ENCODE measurements at places on chromosomes 5 and 9. TPM values are rescaled to one million over a fixed set of nuclear protein-coding genes. Genes with fewer than 3 reads are reported as not detected.
A peak's percentile ranks its signal among the peaks of the same experiment; 100 is the strongest.

DNA sequence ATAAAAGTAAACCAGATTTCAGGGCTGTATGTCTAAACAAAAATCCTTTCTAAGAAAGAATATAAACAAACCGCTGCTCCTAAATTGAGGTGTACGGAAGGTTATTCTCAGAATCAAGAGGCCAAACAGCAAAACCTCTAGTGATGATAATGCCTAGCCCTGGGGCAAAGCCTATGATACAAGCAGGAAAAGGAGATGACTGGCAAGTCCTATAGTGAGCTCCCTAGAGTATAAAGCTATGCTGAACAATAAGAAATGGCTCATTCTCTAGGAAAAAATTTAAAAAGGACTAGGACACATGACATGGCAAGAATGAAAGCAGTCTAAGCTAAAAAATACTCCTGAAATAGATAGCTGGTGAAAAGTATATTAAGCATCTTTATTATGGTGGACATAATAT is 187.1 kb downstream of the BNC2 start:
- no peak for DNase-seq

DNA sequence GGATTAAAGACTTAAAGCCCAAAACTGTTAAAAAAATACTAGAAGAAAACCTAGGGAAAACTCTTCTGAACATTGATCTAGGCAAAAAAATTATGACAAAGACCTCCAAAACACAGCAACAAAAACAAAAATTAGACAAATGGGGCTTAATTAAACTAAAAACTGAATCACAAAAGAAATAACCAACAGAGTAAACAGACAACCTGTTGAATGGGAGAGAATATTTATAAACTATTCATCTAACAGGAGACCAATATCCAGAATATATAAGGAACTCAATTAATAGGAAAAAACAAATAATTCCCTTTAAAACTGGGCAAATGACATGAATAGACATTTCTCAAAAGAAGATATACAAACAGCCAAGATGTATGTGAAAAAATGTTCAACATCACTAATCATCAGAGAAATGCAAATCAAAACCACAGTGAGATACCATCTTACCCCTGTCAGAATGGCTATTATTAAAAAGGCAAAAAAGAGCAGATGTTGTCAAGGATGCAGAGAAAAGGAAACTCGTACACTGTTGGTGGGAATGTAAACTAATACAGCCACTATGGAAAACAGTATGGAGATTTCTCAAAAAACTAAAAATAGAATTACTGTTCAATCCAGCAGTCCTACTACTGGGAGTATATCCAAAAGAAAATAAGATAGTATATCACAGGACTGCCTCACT is 50.2 kb upstream of the TLX3 start:
- peak; percentile 27 for DNase-seq

DNA sequence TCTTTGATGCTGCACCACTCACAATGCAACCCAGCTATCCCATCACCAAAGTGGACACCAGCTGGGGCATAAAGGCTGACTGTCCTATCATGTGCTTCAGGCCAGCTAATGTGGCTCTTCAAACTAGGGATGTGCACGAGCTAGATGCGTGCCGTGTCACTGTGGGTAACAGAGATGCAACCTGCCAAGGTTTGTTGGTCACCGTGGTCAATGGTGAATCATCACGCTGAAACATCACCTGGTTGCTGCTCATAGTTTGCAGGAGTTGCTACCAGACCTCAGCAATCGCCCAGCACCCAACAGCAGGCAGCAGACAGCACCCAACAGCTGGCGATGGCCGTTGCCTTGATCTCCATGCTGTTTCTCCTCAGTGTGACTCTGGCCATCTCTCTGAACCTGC is 2.1 kb upstream of the PCDHGA1 start:
- DNase-seq: no peak

- peak; percentile 16 for DNase-seq
Observed at GRCh38 chr5:69030358-69031062, 63.3 kb upstream of the SLC30A5 start.

DNA sequence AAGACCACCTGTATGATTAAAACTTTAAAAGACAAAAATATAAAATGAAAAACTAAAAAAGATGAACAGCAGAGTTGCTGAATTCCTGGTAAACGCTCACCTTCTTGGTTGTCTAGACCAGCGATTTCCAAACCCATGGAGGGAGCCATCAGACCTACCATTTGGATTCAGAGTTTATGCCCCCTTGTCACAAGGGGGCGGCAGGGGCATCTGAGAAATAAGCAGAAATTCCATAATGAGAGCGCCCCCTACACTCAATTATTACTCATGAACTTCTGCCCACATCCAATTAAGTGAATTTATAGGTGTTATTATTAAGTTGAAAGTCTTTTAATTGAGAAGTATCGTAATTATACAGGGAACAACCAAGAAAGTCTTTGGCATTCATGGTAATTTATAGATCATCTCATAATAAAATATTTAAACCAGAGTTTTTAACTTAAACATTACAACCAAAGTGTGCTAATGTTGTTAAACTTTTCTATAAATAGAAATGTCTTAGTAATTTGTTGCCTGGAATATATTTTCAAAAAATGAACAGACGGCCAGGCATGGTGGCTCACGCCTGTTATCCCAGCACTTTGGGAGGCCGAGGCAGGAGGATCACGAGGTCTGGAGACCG is 35.2 kb upstream of the SPATA31C2 start:
- peak; percentile 73 for DNase-seq

DNA sequence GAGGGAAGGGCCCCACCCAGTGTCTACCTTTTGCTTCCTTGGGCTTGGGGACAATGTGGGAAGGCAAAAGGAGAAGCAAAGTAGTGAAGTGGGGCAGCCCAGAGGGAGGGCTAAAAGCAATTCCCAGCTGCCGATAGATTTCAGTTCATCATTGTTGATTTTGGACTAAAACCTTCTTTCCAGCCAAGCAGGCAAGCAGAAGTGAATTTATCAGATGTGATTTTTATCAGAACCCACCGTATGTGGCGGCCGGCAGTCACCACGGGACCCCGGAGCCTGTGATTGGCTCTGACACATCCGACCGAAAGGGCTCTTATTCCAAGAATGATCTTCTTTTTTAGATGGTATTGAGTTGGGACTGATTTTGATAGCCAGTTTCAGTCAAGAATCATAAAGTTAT is 559.9 kb downstream of the PSAT1 start:
- no peak for DNase-seq

DNA sequence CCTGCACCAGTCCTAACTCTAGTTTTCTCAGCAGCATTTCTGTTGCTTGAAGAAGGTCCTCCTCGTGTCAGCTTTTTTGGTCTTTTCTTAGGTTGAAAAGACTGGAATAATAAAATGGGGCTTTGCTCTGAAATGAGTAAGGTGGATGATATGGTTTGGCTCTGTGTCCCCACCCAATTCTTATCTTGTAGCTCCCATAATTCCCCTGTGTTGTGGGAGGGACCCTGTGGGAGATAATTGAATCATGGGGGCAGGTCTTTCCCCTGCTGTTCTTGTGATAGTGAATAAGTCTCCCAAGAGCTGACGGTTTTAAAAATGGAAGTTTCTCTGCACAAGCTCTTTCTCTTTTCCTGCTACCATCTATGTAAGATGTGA is 53.6 kb downstream of the LIX1 start:
- DNase-seq: no peak

- no peak for DNase-seq
Observed at GRCh38 chr9:124766815-124767554, 4.1 kb downstream of the NR6A1 start.

- no peak for DNase-seq
Observed at GRCh38 chr9:76662476-76663281, 101.6 kb upstream of the PCA3 start.

DNA sequence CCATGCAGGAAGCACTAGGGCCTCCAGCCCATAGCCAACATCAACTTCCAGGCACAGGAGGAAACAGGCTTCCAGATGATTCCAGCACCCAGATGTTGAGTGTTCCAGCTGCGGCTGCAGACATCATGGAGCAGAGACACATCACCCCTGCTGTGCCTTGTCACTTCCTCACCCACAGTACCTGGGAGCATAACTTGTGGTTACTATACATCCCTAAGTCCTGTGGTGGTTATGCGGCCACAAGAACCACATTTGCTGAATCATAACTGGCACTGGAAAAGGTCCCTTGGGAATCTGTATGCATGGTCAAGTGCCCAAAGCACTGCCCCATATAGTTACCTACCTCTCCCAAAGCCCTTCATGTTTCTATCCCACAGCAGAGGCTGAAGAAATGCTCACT is 56.6 kb downstream of the WHRN start:
- peak; percentile 18 for DNase-seq

DNA sequence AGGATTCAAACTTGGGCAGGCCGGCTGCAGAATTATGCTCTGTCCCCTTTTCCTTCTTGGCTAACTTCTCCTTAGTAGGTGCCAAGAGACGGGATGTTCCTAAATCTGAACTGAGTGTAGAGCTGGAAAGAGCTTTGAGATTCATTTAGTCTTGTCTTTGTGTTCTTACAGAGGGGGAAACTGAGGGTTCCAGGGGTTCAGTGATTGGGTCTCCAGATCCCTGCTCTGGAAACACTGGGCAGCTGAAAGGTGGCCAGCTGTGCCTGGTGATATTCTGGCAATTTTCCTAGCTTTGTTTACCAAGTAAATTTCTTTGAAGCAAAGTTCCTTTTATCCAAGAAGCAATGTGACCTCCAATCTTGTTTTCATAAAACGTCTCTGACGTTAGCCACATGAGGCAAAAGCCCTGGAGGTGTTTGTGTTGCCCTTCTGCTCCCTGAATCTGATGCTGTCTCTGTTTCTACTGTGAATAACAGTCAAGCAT is 288.7 kb downstream of the ZSWIM6 start:
- no peak for DNase-seq

DNA sequence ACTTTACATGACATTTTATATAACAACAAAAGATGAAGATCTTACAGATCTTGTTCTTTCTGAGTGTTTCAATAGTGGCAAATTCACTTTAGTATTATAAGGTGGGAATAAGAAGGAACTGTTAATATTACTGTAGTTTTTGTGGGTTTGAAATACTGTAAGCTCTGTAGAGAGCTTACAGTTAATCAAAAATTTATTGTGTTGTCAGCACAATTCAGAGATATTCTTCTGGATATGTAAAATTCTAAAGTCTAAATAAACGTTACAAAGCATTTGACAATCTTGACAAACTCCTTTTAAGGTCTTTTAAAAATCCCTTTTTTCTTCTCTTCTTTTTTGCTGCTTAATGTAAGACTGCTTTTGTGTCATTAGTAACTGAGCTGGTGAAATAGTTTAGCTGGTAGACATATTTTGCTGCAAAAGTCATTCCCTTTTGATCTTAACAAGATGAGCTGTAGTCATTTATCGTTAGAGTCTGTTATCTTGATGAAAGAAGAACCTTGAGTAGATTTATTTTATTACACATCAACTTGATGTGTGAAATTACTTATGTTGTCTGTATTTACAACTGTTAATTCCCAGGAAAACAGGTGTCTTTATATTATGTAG is 186.0 kb downstream of the WDR70 start:
- DNase-seq: peak; percentile 35

- DNase-seq: no peak
Observed at GRCh38 chr5:178074266-178074952, 38.9 kb upstream of the N4BP3 start.

DNA sequence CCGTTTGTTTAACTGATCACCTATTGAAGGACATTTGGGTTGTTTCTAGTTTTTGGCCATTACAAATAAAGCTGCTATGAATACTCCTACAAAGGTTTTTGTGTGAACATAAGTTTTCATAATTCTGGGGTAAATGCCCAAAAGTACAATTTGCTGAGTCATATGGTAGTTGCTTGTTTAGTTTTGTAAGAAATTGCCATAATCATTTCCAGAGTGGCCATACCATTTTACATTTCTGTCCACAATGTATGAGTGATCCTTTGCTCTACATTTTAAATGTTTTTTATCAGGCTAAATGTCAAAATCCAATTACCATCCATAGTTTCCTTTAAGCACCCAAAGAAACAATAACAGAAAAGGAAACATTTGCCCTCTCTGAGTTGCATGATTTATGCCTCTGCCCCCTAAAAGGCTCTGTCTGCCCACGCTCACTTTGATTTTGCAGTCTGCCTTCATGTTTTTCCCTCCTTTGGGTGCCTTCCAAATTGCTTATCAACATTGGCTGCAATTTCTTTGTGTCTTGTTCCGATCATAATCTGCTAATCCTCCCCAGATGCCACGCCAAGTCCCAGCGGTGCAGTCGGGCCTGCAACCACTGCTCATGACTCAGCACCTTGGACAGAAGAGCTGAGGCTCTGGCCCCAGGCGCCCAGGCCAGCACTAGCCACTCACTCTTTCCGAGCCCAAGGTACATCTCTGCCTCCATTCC is 339.2 kb downstream of the PIK3R1 start:
- peak; percentile 59 for DNase-seq

DNA sequence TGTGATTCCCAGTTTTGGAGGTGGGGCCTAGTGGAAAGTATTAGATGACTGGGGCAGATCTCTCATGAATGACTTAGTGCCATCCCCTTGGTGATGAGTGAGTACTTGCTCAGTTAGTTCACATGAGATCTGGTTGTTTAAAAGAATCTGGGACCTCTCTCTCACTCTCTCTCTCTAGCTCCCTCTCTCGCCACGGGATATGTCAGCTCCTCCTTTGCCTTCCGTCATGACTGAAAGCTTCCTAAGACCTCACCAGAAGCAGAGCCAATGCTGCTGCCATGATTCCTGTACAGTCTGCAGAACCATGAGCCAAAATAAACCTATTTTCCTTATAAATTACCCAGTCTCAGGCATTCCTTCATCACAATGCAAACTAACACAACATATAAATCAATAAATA is 176.7 kb downstream of the PRELID2 start:
- DNase-seq: no peak

- DNase-seq: peak; percentile 93
Observed at GRCh38 chr5:61306531-61307131, 25.4 kb upstream of the ZSWIM6 start.

FIBCD1 gene
- 1.1 TPM for total RNA-seq

MLANA gene
- total RNA-seq: not detected

GNA14 gene
- total RNA-seq: under 0.01 TPM

CCL27 gene
- total RNA-seq: 0.18 TPM

SET gene
- total RNA-seq: 182 TPM

TMEM215 gene
- not detected for total RNA-seq

CARTPT gene
- total RNA-seq: not detected

SPINK13 gene
- not detected for total RNA-seq

TSSK1B gene
- under 0.01 TPM for total RNA-seq

LCN1 gene
- not detected for total RNA-seq

Data from IMR-90 (cell line).